ENCODE measurements at places on chromosomes 3 and 15. TPM values are rescaled to one million over a fixed set of nuclear protein-coding genes. Genes with fewer than 3 reads are reported as not detected.

The PLSCR4 gene
- not detected for total RNA-seq

The GCSAM gene
- total RNA-seq, result 5.3 TPM

The IGSF10 gene
- total RNA-seq, result not detected

The SLC2A2 gene
- not detected for total RNA-seq

The CHRM5 gene
- total RNA-seq, result not detected

The GOLGA6A gene
- total RNA-seq, result not detected

Measured in T-helper 1 cell treated with Interleukin-12 subunit alpha and Interleukin-12 subunit beta and Interleukin-4 antibody, amounts not matched to agents 30 ng/mL and 1 ng/mL, for 36 hours (primary cell).